NCI-H524 (cell line): ENCODE measurements at places on chromosomes 4 and X.

DNA sequence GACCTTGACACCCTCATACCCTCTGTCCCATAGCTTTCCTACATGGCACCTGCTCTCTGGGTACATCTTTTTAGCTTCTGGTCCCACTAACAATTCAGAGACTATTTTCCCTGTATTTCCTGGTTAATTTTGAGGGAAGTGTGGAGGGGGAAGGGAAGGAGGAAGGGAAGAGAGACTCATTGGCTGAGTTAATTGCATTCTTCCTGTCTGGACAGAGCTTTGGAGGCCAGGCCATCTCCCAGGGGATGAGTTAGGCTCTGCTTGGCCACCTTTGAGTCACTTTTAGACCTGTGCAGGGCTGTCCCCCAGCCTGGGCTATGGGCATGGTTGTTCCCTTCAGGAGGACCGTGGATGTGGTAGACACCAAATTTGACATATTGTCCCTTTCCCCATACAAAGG, 167.9 kb upstream of the PGRMC2 start:
- DNase-seq: no peak

GRCh38 chrX:2793752-2794151, 35.0 kb upstream of the GYG2 start:
- DNase-seq: peak; percentile 44

- DNase-seq: no peak
Measured at GRCh38 chr4:168451744-168452390, 28.4 kb downstream of the DDX60L start.

DNA sequence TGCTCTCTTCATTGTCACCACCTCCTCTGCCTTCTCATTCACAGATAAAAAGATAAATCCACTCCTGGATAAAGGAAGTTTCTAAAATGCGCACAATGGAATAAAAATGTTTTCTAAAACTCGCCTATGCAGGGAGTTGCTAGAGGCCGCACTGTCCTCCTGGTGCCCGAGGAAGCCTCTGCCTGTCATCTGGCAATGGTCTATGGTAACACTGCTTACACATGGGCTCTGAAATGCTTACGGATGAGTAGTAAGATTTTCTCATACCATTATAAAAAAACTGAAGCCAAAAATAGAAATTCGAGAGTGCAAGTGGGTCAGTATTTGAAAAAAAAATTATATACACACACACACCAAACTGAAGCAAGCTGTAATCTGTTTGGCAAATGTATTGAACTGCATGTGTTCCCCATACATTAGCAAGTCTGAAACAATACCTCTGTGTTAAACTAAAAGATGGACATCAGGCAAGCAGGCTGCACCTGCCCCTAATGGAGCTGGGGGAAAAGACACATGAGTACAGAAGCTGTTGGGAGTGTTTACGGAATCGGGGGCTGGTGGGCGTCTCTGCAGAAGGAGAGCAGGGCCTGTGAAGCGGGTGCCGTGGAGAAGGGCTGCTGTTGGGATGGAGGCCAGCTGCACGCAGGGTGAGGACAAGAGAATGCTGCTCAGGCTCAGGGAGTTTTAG, 103.3 kb upstream of the FAT1 start:
- DNase-seq: no peak

GRCh38 chrX:9654929-9655328, 110.7 kb downstream of the GPR143 start:
- DNase-seq: no peak

GRCh38 chr4:99008051-99008450, 12.5 kb downstream of the METAP1 start:
- DNase-seq: no peak
